RKO (cell line): ENCODE measurements at places on chromosomes 4 and X.

GRCh38 chr4:65472531-65472930 is 197.8 kb downstream of the EPHA5 start:
- no peak for DNase-seq

DNA sequence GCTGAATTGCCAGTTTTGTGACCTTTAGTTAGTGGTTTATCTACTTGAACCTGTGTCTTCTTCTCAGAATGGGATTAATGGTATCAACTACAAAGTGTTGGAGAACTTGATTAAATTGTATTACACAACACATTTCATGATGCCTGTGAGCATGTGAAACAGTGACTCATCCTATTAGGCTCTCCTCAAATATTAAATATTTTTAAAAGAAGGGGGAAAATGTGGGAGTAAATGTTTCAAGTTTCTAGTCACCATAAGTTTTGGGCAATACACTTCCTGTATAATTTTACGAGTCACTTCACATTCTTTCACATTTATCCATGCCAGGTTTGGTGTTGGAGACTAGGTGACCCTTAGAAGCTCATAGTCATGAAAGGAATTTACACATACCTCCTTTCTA is 147.0 kb downstream of the HS3ST1 start:
- DNase-seq = no peak

- no peak for DNase-seq
These were observed 284.7 kb downstream of the ZNF674 start for GRCh38 chrX:46260499-46260898.

- no peak for DNase-seq
These were observed 79.2 kb upstream of the DKK2 start for GRCh38 chr4:107115185-107115847.

GRCh38 chr4:111712093-111712677 is 433.1 kb upstream of the FAM241A start:
- no peak for DNase-seq

- no peak for DNase-seq
These were observed 423.1 kb upstream of the PITX2 start for GRCh38 chr4:111045992-111046391.

- DNase-seq = no peak
These were observed 61.7 kb downstream of the SLIT2 start for GRCh38 chr4:20313237-20314030.

GRCh38 chrX:71660562-71661416 is 6.6 kb upstream of the LOC101059915 start:
- DNase-seq = no peak

GRCh38 chr4:152102436-152103000 is 341.7 kb upstream of the GATB start:
- no peak for DNase-seq

DNA sequence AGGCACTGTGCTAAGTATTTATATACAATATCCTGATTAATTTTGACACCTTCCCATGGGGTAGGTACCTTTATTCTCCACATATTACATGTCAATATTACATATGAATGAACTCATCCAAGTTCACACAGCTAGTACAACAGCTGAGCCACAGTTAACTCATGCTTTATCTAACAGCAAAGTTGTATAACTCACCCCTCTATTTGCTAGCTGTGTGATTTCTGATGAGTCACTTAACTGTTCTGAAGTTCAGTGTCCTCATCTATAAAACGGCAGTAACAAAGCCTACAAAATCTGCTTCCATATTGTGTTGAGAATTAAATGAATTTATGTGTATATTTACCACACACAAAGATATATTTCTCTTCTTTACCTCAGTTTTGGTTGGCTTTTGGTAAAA is 48.2 kb upstream of the KDR start:
- DNase-seq = peak; percentile 77

GRCh38 chr4:187209921-187210613 is 486.4 kb upstream of the FAT1 start:
- no peak for DNase-seq

DNA sequence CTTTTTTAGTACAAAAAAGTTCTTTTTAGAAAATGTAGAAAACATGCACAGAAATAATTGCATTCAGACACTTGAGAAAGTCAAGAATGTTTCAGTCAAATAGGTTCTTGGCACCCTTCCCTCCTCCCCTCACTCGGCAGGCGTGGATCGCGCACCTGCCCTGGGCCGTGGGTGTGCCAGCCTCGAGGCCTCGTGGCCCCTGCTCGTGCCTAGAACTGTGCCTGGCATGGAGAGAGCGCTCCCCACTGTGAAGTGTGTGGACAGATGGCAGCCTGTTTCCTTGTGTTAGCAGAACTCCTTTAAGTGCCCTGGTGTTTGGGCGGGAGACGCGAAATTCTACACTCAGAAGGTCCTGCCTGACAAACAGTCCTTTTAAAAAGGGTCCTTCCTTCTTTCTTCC is 14.7 kb downstream of the RGS12 start:
- DNase-seq = no peak

- DNase-seq = no peak
These were observed 135.4 kb downstream of the CRLF2 start for GRCh38 chrX:1076871-1077651.

DNA sequence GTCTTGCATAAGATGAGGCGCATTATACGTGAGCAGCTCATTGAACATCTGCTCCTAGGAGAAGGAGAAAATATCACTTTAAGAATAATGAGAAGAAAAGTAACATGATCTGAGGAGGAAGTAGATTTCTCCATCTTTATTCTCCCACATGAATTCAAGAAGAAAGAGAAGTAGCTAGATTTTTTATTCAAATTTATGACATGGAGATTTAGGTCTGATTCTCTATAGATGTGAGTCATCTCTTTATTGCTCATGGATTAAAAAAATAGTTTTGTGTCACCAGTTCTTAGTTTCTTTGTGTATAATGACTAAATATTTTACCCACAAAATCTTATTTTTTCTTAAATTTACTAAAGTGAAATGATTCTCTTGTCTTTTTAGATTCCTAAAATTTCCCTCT is 40.4 kb downstream of the HPGDS start:
- no peak for DNase-seq

GRCh38 chr4:73653695-73654106 is 33.5 kb upstream of the RASSF6 start:
- DNase-seq = peak; percentile 56

- no peak for DNase-seq
These were observed 5.7 kb upstream of the CXXC4 start for GRCh38 chr4:104500442-104500841.

- DNase-seq = no peak
These were observed 30.0 kb upstream of the TADA2B start for GRCh38 chr4:7013175-7013574.

DNA sequence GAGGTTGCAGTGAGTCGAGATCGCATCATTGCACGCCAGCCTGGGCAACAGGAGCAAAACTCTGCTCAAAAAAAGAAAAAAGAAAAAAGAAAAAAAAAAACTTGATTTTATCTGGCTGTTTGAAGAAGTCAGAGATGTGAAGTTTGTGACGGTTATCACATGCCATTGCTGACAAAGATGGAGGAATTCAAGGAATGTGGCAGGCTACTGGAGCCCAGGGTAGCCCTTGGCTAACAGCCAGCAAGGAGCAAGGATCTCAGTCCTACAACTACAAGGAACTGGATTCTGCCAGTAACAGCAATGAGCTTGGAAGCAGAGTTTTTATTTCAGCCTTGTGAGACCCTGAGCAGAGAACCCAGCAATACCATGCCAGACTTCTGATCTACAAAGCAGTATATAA is 24.3 kb upstream of the TET2 start:
- DNase-seq = peak; percentile 23

- no peak for DNase-seq
These were observed 194.0 kb upstream of the HHIP start for GRCh38 chr4:144451766-144452450.

GRCh38 chr4:15004739-15005301 is 2.5 kb downstream of the CPEB2 start:
- peak; percentile 49 for DNase-seq

DNA sequence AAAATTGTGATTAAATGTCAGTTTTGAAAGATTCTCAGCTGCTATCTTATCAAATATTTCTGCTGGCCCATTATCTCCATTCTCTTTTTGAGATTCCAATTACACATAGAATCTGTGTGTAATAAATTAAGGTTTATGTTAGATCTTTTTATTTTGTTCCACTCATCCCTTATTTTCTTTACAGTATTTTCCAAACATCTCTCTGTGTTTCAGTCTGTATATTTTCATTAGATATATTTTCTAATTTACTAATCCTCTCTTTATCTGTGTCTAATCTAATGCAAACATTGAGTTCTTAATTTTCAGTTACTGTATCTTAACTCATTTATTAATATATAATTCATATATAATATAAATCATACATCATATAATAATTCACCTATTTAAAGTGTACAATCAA is 268.7 kb downstream of the DCHS2 start:
- DNase-seq = no peak

GRCh38 chrX:48971249-48972219 is at the start of gene KCND1:
Gene KCND1, minus strand, starts transcription at chrX:48971844. Its CDS starts 1,573 bp downstream, at chrX:48970271.
- no peak for DNase-seq

DNA sequence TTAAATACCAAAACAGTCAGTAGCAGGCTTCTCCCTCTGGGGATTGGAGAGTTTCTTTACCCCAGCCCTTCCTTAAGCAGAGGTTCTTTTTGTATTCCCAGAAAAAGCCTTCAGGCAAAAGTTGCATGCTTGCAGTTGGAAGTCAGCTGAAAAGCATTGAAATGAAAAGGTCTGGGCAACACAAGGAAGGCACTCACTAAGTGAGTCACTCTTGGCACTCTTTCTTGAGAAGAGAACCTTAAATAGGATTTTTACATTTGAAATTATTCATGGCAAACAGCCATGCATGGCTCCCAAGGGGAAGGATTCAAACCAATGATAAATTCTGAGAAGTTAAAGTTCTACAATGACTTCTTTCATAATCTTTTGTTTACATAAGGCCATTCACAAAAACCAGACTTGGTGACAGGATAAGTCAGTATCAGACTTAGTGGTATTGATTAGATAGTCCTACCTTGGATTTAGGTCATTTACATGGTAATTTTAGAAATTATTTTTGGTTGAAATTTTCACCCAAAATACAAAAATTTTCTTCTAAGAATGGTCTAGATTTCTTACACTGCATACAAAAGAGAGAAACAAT is 2068.9 kb downstream of the PCDH7 start:
- DNase-seq = peak; percentile 12

DNA sequence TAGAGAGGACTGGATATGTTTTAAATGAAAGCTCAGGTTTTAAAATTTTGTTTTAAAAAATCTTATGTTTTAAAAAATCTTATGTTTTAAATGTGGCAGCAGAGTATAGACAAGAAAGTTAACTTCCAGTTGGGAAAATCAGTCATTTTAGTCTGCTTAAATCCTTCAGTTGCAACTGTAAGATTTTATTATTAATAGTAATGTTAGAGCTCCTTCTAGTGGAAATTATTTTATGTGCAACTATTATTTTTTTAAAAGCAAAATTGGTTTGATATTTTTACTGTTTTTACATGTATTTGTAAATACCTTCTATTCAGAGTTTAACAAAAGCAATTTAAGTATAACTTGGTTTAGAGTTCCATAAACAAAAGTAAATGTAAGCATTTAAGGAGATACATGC is 8.5 kb upstream of the NUDT6 start:
- DNase-seq = peak; percentile 47

- no peak for DNase-seq
These were observed 197.6 kb downstream of the BCOR start for GRCh38 chrX:39899856-39900776.

GRCh38 chrX:46758163-46758955 is 559 bp downstream of the SLC9A7 start:
- peak; percentile 31 for DNase-seq

- no peak for DNase-seq
These were observed 48.5 kb downstream of the WDFY3 start for GRCh38 chr4:84917869-84918600.

GRCh38 chrX:32966821-32967355 is 244.5 kb downstream of the DMD start:
- no peak for DNase-seq

DNA sequence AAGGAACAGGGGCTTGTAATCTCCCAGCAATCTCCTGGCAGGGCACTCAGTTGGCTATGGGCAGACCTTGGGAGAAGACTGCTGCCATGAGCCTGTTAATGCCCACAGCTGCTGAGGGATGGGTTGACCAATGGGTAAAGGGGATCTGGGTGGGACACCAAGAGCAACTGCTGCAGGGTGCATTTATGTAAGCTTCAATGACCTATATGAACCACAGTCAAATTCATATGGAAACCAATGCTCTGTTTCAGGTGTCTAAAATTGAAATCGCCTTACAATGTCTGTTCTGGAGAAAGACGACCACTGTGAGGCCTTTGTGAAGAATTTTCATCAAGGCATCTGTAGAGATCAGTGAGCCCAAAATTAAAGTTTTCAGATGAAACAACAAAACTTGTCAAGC is 6.1 kb downstream of the EPGN start:
- no peak for DNase-seq

- no peak for DNase-seq
These were observed 19.3 kb upstream of the UBA1 start for GRCh38 chrX:47174376-47174775.

DNA sequence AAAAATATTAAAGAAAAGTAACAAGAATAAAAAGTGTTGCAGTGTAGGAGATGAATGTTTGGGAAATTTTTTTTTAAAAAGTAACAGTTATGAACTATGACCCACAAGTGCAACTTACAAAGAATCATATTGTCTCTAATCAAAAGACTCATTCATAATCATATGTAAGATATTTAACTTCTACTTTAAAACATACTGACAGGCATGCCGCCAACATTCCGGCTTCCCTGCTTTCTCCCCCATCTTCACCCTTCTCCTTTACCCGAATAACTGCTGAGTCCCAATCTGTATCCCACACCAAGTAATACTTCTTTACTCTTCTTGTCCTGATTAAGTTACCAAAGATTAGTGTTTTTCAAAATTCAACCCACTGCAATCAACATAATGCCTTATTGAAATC is 598.8 kb upstream of the FRG1 start:
- DNase-seq = no peak

GRCh38 chrX:31349515-31349914 is 277.7 kb upstream of the FTHL17 start:
- no peak for DNase-seq

DNA sequence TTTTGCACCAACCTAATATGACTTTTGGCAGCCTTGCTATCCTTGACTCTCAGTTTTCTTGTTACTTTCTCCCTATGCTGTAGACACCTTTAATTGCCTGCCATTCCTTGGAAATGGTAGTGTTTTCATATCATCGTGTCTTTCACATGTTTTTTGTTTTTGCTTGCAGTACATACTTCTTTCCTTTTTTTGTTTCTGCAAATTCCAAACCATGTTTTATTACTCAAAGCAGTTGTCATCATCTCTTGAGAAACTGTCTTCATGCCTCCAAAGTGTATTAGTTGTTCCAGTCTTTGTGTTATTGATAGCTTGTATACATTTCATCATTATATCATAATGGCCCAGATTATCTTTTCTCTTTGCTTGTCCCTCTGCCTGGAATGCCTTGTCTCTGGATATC is 57.1 kb downstream of the PDLIM5 start:
- DNase-seq = no peak

GRCh38 chr4:143558823-143559756 is 45.6 kb downstream of the SMARCA5 start:
- no peak for DNase-seq

DNA sequence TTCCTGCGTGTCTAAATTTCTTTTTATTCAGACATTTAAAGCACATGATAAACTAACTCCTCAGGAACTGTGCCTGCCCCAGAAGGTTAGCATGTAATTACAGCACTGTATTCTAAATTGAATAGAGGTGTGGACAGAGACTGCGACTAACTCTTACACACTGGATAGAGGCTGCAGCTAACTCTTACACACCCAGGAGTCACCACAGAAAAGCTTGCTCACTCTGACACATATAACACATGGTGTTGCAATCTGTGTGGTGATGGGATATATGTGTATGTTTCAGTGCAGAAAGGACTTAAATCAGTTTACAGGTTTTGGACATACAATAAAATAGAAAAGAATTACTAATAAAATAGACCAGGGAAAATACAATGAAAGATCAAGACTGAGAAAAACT is 41.5 kb downstream of the SMAD1 start:
- DNase-seq = peak; percentile 68
